ENCODE measurements at places on chromosomes 11 and 22.

DNA sequence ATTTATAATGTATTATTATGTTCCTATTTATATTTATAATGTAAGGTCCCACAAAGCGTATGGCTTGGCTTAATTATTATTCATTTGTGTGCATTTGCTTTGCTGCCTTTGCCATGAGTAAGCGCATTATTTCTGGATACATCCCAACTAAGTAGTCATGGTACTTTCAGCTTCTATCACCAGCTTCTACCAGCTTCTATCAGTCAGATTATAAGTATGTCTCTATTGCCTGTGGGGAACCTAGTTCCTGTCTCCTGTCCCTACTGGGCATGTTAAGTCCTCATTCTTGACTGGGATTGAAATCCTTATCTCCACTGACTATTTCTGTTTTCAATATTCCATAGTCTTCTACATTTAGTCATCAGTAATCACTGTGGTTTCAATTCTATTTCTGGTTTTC is 33.5 kb upstream of the OR10W1 start:
- peak; percentile 25 for DNase-seq

GRCh38 chr11:9347100-9347499 is 32.7 kb upstream of the TMEM41B start:
- no peak for DNase-seq

GRCh38 chr22:40480996-40481395 is 110.6 kb downstream of the SGSM3 start:
- DNase-seq: no peak

DNA sequence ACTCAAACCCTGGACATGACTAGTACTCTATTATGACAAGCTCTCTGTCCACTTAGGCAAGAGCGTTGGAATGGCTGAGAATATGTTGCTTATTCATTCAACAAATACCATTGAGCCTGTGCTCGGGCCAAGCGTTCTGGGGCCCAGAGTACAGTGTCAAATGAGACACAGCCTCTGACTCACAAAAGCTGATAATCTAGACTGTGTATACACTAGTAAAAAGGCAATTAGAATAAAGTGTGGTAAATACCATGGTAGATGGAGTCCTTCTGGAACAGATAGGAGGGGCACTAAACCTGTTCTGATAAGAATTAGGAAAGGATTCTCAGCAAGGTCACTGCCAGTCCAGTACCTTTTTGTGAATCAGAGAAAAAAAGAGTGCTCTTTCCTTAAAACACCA is 24.7 kb downstream of the KCNE3 start:
- no peak for DNase-seq

- peak; percentile 5 for DNase-seq
These were observed 431.8 kb upstream of the FAT3 start for GRCh38 chr11:91792779-91793262.

GRCh38 chr11:8059571-8060011 is 21.4 kb upstream of the TUB start:
- no peak for DNase-seq
